ENCODE measurements at places on chromosomes 1 and 21. TPM values are rescaled to one million over a fixed set of nuclear protein-coding genes. Genes with fewer than 3 reads are reported as not detected.

SPAG17 gene
- total RNA-seq = not detected

C21orf91 gene
- 24.2 TPM for total RNA-seq

NHLH1 gene
- 0.32 TPM for total RNA-seq

ANKRD34A gene
- 2.6 TPM for total RNA-seq

FNDC5 gene
- not detected for total RNA-seq

REN gene
- not detected for total RNA-seq

ACP6 gene
- 24.5 TPM for total RNA-seq

SYDE2 gene
- total RNA-seq = 3.4 TPM

SPATA17 gene
- total RNA-seq = not detected

CD34 gene
- total RNA-seq = 0.09 TPM

ZNF670 gene
- total RNA-seq = 4.2 TPM

C1orf53 gene
- total RNA-seq = not detected

CPTP gene
- total RNA-seq = 18.0 TPM

UBE2U gene
- total RNA-seq = not detected
